DMS 273 treated with DMSO at 0.1 percent for 48 hours (cell line): ENCODE measurements at places on chromosomes 5 and 9.

DNA sequence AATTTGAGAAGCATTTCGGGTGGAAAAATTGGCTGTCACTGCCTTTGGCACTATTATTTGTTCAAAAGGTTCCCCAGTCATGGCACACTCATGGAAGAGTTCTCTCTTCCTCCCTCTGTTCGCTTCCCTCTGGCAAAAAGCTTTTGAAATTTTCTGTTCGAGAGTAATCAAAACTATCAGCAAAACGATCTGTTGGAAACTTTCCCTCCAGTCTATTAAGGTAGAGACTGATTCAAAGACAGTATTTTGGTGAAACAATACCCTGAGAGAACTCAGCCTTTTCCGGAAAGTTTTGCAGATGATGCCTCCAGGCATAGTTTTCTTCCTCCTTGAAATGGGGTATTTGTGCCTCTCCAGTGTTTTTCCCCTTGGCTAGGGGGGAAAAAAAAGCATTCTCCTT lies 3.6 kb upstream of the LPAR1 start:
- no peak for DNase-seq

DNA sequence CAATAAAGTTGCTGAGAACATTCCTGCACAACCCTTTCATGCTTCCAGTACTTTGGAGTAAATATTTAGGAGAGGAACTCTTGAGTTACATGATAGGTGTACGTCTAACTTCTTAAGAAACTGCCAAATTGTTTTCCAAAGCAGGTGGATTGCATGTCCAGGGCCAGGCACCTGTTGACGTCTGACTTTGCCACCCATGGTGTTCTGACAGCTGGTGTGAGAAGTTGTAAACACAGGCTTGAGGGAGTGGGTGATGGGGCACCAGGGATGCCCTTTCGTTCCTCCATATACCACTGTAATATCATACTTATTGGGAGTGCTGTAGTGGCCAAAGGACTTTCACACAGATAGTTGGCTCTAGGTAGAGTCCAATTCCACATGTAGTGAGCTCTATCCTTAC lies 352.1 kb downstream of the GADD45G start:
- DNase-seq = no peak

DNA sequence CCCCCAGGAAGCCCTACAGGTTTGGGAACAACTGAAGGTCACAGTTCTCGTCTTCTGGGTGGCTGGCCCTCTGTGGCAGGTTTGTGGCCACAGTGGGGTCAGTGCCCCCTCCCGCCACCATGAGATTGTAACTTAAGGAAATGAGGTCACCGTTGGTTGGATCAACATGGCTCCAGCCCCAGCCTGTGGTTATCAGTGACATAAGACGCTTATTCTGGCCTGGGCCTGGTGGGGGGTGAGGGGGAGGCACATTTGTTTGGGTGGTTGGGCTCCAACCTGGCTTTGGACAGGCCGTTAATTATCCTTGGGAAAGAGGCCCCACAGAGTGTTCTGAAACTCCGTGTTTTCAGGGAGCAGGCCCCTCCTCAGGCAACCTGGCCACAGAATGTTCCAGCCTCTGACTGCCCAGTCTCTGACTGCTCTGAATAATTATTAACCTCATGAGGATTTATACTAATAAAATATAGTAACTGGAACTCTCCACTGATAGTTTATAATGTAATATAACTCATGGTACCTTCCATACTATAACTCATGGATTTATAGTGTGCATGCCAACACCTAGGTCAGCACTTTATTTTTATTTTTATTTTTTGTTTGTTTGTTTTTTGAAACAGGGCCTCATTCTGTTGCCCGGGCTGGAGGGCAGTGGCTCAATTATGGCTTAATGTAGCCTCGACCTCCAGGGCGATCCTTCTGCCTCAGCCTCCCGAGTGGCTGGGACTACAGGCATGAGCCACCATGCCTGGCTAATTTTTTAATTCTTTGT lies 58.0 kb upstream of the RPL26L1 start:
- DNase-seq = no peak

DNA sequence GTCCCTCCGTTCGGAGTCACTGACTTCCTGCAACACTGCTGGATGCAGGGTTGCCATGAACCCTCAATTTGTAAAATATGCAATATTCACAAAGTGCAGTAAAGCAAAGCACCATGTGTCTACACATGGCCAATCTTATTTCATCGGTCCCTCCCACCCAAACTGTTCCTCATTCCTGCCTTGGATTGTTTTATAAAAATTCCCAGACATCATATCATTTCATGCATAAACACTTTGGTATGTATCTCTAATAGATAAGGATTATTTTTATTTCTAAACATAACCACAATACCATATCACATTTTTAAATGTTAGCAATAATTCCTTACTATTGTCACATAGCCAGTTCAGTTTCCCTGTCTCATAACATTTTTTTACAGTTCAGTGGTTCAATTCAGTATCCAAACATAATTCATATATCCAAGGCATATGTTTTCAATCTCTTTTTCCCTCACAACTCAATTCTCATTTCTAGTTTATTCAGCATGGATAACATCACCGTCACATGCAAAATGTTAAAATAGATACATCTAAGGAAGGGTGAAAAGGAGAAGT lies 82.0 kb upstream of the PCAT7 start:
- DNase-seq = no peak

GRCh38 chr5:2752821-2753439 lies 1.5 kb upstream of the IRX2 start:
- no peak for DNase-seq

GRCh38 chr5:145854651-145855258 lies 18.1 kb downstream of the GRXCR2 start:
- DNase-seq = no peak

GRCh38 chr9:95092262-95093072 lies 225.0 kb downstream of the FANCC start:
- no peak for DNase-seq

DNA sequence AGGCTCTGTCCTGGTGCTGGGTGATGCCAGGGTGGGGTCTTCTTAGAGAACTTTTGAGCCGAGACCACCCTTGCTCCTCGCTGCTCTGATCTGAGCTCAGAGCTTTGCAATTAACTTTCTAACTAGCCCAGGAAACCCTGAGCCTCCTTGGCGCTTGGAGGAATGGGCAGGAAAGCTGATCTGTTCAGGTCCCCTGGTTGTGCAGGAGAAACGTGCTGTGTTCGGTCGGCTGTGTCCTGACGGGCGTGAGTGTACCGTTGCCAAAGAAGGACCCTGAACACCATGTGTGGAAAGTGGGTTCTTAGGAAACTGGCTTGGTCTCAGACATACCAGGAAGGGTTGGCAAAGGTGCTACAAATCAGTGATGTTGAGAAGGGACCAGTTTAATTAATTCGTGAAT lies 1.8 kb downstream of the TCF7 start:
- no peak for DNase-seq

- no peak for DNase-seq
Observed at GRCh38 chr5:171908638-171909037, 97.8 kb downstream of the FBXW11 start.

- no peak for DNase-seq
Observed at GRCh38 chr5:10701567-10702039, 59.4 kb downstream of the DAP start.

DNA sequence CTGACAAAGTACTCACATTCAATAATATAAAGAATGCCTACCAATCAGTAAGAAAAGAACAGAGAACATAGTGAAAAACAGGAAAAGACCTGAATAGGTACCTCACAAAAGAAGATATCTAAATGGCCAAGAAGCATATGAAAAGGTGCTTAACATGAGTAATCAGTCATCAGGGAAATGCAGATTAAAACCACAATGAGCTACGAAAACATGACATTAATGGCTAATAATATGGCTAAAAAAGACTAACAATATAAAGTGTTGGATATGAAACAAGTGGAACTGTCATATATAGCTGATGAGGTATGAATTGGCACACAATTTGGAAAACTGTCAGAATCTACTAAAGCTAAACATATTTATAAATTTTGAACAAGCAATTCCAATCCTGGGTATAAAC lies 18.9 kb downstream of the DENND1A start:
- no peak for DNase-seq

DNA sequence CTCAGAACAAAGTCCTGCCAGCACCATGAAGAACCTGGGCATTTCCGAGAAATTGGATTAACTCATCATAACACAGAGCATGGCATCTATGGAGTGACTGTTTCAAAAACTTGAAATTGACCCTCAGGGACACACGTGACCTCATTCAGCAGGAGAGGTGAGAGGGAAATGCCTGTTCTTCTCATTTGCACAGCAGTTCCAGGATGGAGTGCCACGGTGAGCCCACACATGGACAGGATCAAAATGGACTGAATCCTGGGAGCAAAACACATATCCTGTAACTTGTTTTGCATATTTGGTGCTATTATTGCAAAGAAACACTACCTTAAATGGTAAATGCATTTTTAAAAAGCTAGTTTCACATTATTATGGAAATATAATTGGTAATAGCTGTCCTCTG lies 256.1 kb upstream of the IRX2 start:
- no peak for DNase-seq

- DNase-seq = no peak
Observed at GRCh38 chr9:129026442-129027223, 1.5 kb downstream of the SH3GLB2 start.

DNA sequence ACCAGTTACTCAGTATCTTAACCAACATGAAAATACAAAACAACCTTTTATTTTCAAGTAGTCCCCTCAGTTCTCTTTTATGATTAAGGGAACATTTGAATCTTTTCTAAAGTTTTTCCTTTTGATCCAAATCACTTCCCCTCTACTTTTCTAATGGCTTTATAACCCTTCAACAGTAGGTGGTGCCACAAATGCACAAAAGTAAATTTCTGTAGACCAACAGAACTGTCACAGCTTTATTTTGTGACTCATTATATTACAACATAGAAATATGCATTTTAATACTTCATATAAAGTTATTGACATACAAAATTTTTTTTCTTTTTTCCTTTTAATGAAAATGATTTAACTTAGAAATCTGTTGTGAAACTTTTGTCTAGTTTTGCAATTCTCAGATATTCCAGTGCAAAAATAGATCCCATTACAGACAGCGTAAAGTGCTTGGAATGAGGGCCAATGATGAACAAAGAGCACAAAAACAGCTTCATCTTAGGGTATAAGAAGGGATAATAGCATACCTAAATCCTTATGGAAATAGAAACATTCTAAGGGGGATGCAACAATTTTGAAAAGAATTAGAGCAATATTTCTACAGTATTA lies 17.0 kb downstream of the NIPSNAP3B start:
- no peak for DNase-seq

GRCh38 chr5:156479849-156480248 lies 152.9 kb downstream of the SGCD start:
- peak; percentile 82 for DNase-seq

DNA sequence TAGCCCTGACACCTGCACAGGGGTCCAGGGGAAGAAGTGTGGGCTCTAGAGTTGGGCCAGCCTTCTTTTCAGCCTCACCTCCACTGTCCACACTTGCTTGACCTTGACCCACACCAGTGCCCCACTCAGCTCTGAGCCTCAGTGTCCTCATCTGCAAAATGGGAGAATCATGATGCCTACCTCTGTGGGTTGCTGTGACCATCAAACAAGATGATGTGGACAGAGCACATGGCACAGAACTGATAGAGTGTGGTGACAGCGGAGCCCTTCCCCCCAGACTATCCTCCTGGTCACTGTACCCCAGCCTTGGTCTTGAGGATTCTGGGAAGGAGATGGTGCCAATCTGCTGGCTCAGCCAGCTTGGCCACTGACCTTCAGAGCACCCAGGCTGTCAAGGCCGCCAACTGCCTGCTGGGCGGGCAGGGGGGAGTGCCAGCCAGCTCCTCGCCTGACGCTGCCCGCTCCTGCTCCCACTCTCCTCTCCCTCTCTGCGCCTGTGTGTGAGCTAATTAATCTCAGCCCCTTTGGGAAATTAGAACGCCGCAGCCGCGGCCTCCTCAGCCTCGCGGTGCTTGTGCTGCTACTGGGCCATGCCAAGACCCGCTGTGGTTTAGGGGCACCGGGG lies 16.7 kb downstream of the CXXC5 start:
- DNase-seq = no peak

- DNase-seq = no peak
Observed at GRCh38 chr5:36790847-36791246, 85.7 kb upstream of the NIPBL start.

DNA sequence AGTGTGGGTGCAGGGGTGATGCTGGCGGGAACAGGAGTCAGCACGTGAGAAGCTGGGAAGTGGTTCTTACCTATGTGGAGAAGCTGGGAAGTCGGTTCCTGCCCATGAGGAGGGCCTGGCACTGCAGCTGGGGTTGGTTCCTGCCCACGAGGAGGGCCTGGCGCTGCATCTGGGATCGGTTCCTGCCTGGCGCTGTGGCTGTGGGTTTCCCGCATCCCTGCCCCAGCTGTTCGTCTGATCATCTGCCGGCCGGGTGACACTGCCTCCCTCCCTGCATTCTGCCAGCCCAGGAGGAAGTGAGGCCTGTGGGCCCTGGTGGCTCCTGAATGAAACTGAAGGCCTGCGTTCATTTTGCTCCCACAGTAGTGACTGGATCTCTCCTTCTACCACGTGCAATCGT lies 5.1 kb downstream of the OBP2A start:
- no peak for DNase-seq

DNA sequence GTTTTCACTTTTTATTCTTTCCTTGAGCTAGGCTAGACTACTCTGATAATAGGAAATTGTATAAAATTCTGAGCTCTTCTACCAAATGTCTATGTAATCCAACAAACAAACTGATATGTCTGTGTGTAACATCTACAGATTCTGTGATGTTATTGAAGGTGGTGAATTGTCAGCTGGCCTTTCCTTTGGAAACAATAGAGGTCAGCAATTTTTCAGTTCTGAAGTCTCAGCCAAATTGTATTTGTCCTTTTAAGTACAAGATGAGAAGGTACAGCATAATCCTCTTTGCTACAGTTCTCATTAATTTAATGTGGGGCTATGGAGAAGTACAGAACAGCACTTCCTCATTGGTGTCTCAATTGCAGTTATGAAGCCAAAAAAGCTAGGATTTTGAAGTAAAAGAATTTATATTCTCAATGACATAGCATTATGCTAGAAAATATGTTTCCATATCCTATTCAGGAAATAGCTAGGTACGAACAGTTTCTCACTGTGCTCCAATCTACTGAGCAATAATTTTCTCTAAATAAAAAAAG lies 198.0 kb downstream of the HINT1 start:
- no peak for DNase-seq

DNA sequence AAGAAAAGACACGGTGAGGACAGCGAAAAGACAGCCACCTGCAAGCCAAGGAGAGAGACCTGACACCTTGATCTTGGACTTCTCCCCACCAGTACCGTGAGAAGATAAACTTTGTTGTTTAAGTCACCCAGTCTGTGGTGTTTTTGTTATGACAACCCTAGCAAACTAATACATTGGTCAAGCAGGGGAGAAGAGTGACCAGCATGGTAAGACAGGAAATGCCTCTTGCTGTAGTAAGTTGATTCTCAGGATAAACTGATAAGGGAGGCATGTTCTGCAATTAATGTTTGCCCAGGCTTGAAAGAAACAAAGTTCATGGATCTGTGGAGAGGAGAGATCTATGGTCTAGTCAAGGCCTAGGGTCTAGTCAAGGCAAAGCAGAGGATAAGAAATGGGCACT lies 801.2 kb downstream of the MAT2B start:
- no peak for DNase-seq

DNA sequence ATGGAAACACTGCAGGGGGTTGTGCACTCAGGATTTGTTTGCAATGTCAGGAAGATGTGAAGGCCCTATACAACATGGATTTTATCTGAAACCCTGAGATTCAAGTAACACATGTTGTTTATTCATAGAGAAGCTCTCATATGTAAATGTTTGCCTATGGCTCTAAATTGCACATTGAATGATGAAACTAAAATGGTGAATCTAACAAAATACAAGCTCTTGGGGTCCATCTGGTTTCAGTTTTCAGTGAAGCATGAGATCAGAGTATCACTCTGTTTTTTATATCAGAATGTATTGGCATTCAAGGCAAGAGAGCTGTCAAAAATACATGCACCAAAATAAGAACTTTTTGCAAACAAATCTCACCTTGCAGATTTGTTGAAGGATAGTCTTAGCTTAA lies 19.6 kb upstream of the FRMD3 start:
- no peak for DNase-seq
